ENCODE measurements at places on chromosomes 3 and 15. TPM values are rescaled to one million over a fixed set of nuclear protein-coding genes. Genes with fewer than 3 reads are reported as not detected.

GRCh38 chr3:38644662-38645053 is 4.8 kb downstream of the SCN5A start:
- peaks cover 4% of the 10 kb centered on the region for H3K27me3 ChIP-seq
- H3K4me1 ChIP-seq = peaks cover 4% of the 10 kb centered on the region
- no peak overlapping the region for H3K27ac ChIP-seq
- no peak overlapping the region for H3K4me3 ChIP-seq

GRCh38 chr3:126995254-126995780 is 12.4 kb downstream of the PLXNA1 start:
- no peaks in the 10 kb centered on the region for H3K4me1 ChIP-seq
- no peaks in the 10 kb centered on the region for H3K27me3 ChIP-seq
- H3K27ac ChIP-seq = no peak overlapping the region
- no peak overlapping the region for H3K4me3 ChIP-seq
- H3K36me3 ChIP-seq = no peaks in the 10 kb centered on the region
- no peak for DNase-seq

DNA sequence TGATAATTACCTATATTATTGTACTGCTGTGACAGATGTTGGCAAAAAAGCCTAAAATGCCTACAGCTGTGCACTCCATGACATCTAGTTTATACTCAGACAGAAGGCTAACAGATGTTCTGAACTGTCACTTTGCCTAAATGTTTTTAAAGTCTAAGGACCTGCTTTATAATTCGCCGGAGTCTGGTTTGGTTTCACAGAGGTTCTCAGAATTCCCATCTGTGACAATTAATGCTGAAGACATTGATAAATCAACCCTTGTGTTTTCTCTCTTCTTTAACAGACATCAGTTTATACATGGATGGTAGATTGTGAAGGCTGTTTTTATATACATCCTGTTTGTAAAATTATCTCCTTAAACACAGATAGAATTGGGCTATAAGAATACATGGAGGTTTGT is 19.8 kb upstream of the SOX2 start:
- DNase-seq = no peak
- no peak overlapping the region for H3K27ac ChIP-seq
- H3K27me3 ChIP-seq = peaks cover 26% of the 10 kb centered on the region
- peaks cover 3% of the 10 kb centered on the region for H3K36me3 ChIP-seq
- no peak overlapping the region for H3K4me3 ChIP-seq
- H3K4me1 ChIP-seq = peaks cover 12% of the 10 kb centered on the region

DNA sequence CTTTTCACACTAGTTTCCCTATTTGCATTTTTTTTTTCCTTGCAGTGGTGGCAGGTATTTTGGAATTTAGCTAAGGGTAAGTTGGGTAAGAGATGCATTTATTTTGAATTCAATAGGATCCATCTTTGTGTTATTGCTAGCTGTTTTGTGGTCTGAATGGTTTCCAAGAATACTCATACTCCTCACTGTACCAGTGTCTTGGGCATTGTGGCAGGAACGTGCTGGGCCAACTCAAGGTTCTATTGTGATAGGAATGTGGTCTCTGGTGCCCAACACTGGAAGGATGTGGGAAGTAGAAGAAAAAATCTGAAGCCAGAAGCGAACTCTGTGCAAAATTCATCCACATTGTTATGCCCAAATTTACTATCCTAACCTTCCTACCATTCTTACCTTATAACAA is 135.6 kb downstream of the RBMS3 start:
- H3K4me3 ChIP-seq = no peak overlapping the region
- no peaks in the 10 kb centered on the region for H3K27me3 ChIP-seq
- no peaks in the 10 kb centered on the region for H3K4me1 ChIP-seq

INSYN1 gene
- not detected for total RNA-seq

MRAS gene
- 0.10 TPM for total RNA-seq
